ENCODE measurements at places on chromosomes 16 and 17. TPM values are rescaled to one million over a fixed set of nuclear protein-coding genes. Genes with fewer than 3 reads are reported as not detected.

The CES5A gene
- not detected for total RNA-seq

The CLDN7 gene
- total RNA-seq, result 1.9 TPM

The CALB2 gene
- 6.3 TPM for total RNA-seq

The ZPBP2 gene
- not detected for total RNA-seq

The RHBDL1 gene
- total RNA-seq, result 1.4 TPM

The GFAP gene
- 0.98 TPM for total RNA-seq

The KRTAP4-3 gene
- total RNA-seq, result not detected

The FOXC2 gene
- total RNA-seq, result 1.8 TPM

The TMEM100 gene
- total RNA-seq, result not detected

The LRRC36 gene
- total RNA-seq, result 0.21 TPM

The TBC1D3I gene
- total RNA-seq, result 0.28 TPM

The DNAI2 gene
- not detected for total RNA-seq

The STX8 gene
- 60.6 TPM for total RNA-seq

The PKD1 gene
- total RNA-seq, result 50.3 TPM

The CFAP119 gene
- total RNA-seq, result 7.7 TPM

The TLCD2 gene
- total RNA-seq, result 1.6 TPM

The PEMT gene
- 68.0 TPM for total RNA-seq

The CLEC18B gene
- 0.26 TPM for total RNA-seq

The NOB1 gene
- 115 TPM for total RNA-seq

The NACA2 gene
- not detected for total RNA-seq

The GINS2 gene
- 31.3 TPM for total RNA-seq

The PHF12 gene
- total RNA-seq, result 28.3 TPM

The COTL1 gene
- 490 TPM for total RNA-seq

The OR1F1 gene
- 0.18 TPM for total RNA-seq

The MEOX1 gene
- total RNA-seq, result not detected

The OTOA gene
- total RNA-seq, result 0.14 TPM

The KCNJ2 gene
- 0.03 TPM for total RNA-seq

The OR4D1 gene
- total RNA-seq, result not detected

The C16orf74 gene
- 16.2 TPM for total RNA-seq

The CCDC92B gene
- total RNA-seq, result 0.16 TPM

The ARSG gene
- total RNA-seq, result 2.1 TPM

The ZFPM1 gene
- total RNA-seq, result 6.1 TPM

The CSH1 gene
- not detected for total RNA-seq

The SCNN1B gene
- total RNA-seq, result 0.17 TPM

The TBC1D26 gene
- not detected for total RNA-seq

The RNF43 gene
- total RNA-seq, result 0.83 TPM

The CACNG5 gene
- not detected for total RNA-seq
